Endodermal cell (in vitro differentiated cells): ENCODE measurements at places on chromosomes 6 and 20. TPM values are rescaled to one million over a fixed set of nuclear protein-coding genes. Genes with fewer than 3 reads are reported as not detected.

DNA sequence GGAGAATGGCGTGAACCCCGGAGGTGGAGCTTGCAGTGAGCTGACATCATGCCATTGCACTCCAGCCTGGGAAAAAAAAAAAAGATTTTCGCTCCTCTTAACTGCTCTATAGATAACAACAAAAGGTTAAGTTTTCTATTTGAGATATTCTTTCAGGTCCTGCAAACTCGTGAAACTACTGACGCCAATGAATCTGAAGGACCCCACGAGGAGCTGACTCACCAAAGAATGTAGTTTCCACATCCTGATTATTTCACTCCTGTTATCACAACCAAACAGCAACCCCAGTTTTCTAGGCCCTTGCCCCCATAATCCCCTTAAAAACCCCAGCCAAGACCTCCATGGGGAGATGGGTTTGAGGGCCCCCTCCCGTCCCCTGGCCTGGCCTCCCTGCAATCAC is 58.7 kb downstream of the OTOR start:
- DNase-seq = peak; percentile 53

DNA sequence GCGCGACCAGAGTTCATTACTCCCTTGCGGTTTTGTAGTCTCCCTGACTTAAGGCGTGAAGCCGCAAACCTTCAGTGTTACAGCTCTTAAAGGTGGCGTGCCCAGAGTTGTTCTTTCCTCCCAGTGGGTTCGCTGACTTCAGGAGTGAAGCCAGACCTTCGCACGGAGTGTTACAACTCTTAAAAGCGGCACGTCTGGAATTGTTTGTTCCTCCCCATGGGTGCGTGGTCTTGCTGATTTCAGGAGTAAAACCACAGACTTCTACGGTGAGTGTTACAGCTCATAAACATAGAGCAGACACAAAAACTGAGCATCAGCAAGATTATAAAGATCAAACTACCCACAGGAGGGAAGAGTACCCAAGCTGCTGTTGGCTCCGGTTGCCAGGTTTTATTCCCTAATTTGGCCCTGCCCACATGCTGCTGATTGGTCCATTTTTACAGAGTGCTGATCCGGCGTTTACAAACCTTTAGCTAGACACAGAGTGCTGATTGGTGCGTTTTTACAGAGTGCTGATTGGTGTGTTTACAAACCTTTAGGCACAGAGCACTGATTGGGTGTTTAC is 10.4 kb downstream of the TMEM14C start:
- DNase-seq = no peak

Gene HLA-DRA
- 0.27 TPM in 1 of 3 replicates, not detected in the others for total RNA-seq

GRCh38 chr6:108961985-108962384 is 113.8 kb downstream of the ARMC2 start:
- DNase-seq = no peak

Gene PGBD1
- total RNA-seq = 8.4 to 10.8 TPM (median 10.0 TPM) in 3 replicates

Gene RBM39
- total RNA-seq = 257 to 287 TPM (median 276 TPM) in 3 replicates

Gene BEND6
- total RNA-seq = 0.70 to 1.3 TPM (median 0.95 TPM) in 3 replicates

DNA sequence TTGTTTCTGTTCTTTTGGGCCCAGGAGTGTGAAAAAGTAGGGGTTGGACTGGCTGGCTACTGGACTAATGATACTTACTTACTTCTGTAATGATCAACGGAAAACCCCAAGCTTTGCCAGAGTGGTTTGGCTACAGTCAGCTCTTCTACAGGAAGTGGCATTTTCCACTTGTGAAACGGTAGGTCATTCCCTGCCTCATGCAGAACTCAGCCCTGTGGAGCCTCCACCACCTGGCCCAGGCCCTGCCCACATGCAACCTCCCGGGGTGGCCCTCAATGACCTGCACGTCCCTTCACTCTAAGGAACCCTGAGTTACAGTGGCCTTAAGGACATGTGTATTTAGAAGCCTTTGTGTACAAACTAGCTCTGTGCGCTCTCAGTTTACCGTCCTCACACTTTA is 140.4 kb downstream of the DTNBP1 start:
- DNase-seq = peak; percentile 60

Gene PRDM13
- total RNA-seq = not detected in 3 replicates

Gene SMAP1
- total RNA-seq = 49.4 to 94.3 TPM (median 51.4 TPM) in 3 replicates

DNA sequence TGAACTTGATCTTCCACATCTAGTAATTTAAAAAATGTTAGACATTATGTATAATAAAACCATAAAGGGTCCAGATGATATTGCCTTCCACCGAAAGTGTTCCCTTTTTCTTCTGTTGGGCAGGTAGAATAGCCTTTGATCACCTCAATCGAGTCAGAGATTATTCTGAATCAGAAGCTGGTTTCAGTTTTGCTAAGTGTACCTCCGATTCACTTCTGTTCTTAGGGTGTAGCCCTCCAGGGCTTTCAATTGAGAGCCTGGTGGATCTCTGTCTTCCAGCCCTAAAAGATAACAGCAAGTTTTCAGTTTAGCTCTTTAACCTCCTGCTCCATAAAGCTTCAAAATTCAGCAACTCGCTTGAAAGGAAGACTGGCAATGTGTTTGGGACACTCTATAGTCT is 21.1 kb upstream of the AIG1 start:
- DNase-seq = no peak

Gene SLC13A3
- 7.7 to 9.0 TPM (median 8.9 TPM) in 3 replicates for total RNA-seq

GRCh38 chr6:37492991-37493660 is 6.6 kb downstream of the CCDC167 start:
- DNase-seq = no peak

Gene GDAP1L1
- not detected in 3 replicates for total RNA-seq

DNA sequence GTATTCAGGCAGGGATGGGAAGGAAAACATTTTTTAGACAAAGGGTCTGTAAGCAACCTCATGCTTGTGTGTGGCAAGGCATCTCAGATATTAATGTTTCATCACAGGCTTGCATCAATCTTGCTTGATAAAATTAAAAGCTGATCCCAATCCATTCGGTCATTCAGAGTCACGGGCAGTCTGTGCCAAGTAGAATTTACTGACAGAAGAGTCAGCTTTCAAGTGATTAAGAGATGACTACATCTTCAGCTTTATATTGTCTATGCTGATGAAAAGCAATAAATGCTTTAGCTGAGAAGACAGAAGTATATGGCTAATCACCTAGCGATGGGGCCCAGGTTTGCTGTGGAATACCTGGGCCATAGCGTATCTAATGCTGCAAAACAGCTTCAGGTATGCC is 3.5 kb downstream of the PLEKHG1 start:
- no peak for DNase-seq

DNA sequence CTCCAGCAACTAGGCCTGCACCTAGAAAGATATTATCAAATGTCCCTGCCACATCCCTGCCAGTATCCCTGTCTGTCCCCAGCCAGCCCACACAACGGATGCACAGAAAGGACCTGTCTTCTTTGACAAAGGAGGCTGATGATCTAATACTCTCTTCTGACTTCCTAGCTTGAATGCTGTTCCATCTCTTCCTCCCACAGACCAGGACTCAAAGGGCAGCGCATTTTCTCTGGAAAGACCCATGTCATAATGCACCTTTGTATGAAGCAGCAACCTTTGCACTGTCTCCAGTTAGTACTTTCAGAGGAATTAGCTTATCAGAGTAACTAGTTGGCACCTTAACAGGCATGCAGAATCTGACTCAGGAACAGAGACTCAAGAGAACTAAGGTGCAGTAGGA is 53.3 kb upstream of the TAF8 start:
- DNase-seq = no peak

Gene SLC22A2
- total RNA-seq = 0.88 to 1.1 TPM (median 1.00 TPM) in 3 replicates

DNA sequence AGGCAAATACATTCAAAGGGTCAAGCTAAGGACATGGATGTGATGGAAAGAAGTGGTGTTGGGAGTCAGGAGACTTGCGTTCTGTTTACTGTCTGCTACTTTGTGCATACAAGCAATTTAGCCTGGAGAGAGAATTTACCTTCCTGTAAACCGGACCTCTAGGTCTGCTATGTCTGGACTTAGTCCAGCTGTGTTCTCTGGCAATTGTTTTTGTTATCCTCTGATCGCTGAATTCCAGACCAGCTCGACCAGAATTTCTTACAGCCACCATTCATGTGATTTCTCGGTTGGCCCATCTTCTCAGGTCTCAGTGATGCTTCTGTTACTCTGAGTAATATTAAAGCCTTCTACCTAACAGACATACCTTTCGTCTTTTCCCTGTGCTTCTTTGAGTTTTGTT is 75.2 kb downstream of the LRRC1 start:
- no peak for DNase-seq

DNA sequence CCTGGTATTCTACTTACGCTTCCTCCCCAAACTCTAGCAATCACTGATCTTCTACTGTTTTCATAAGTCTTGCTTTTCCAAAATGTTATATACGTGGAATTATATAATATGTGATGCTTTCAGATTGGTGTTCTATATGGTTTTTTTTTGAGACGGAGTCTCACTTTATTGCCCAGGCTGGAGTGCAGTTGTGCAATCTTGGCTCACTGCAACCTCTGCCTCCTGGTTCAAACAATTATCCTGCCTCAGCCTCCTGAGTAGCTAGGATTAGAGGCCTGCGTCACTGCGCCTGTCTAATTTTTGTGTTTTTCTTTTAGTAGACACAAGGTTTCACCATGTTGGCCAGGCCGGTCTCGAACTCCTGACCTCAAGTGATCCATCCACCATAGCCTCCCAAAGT is 10.9 kb upstream of the FAM83D start:
- DNase-seq = no peak

DNA sequence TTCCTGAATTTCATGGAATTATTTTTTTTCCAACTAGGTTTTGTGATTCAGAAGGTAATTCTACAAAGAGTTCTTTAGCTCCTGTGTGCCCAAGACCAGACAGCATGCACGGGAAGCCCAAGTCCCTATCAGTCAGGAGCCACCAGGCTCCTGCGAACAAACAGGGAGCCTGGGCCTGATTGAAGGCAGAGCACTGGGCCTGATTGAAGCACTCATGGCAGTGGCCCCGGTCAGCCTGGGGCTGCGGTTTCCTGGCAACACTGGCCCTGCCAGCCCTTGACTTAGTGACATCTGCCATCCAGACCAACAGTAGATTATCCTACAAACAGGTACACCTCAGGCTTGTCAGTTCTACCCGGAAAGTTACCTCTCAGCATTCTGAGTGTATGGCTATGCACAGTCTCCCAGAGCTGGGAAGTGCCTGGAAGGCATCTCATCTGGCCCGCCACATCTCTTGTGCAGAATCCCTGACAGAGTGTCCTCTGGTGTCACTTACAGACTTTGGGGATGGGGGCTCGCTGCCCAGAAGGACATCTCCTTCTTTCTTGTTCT is 133.8 kb downstream of the VEGFA start:
- DNase-seq = no peak

GRCh38 chr6:154156135-154156896 is 117.3 kb downstream of the OPRM1 start:
- DNase-seq = peak; percentile 87

Gene AMD1
- 34.4 to 75.4 TPM (median 71.8 TPM) in 3 replicates for total RNA-seq

GRCh38 chr20:23086056-23086566 is at the start of gene CD93:
Gene CD93, minus strand, starts transcription at chr20:23086324. Its CDS starts 132 bp downstream, at chr20:23086192.
- no peak for DNase-seq

Gene GNRH2
- total RNA-seq = 0.72 TPM in 1 of 3 replicates, not detected in the others

DNA sequence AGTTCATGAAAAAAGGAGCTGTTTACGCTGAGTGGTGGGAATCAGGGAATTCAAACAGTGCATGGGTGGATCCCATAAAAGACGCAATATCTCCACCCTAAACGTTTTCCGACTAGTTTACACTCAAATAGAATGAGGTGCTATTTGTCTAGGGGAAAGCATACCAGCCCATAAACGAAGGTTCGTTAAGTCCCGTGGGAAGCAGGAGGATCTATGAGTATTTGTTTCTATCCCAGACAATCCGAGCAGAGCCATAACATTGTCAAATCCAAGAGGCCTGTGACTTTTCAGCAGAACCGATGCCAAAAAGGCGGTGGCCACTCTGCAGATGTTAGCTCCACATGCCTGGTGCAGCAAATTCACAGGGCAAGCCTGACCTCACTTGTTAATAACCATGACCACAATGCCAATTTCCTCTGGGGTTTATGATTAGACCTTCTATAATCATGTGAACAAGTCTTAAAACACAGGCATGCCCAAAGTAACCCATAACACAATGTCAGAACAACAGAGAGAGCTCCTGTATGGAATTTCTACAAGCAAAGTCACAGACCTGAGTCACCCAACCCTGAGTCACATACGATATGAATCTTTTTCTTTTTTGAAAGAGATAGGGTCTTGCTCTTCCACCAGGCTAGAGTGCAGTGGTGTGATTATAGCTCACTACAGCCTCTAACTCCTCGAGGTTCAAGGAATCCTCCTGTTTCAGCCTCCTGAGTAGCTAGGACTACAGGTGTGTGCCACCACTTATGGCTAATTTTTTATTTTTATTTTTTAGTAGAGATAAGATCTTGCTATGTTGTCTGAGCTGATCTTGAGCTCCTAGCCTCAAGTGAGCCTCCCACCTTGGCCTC is 123.3 kb downstream of the KIF13A start:
- DNase-seq = no peak

DNA sequence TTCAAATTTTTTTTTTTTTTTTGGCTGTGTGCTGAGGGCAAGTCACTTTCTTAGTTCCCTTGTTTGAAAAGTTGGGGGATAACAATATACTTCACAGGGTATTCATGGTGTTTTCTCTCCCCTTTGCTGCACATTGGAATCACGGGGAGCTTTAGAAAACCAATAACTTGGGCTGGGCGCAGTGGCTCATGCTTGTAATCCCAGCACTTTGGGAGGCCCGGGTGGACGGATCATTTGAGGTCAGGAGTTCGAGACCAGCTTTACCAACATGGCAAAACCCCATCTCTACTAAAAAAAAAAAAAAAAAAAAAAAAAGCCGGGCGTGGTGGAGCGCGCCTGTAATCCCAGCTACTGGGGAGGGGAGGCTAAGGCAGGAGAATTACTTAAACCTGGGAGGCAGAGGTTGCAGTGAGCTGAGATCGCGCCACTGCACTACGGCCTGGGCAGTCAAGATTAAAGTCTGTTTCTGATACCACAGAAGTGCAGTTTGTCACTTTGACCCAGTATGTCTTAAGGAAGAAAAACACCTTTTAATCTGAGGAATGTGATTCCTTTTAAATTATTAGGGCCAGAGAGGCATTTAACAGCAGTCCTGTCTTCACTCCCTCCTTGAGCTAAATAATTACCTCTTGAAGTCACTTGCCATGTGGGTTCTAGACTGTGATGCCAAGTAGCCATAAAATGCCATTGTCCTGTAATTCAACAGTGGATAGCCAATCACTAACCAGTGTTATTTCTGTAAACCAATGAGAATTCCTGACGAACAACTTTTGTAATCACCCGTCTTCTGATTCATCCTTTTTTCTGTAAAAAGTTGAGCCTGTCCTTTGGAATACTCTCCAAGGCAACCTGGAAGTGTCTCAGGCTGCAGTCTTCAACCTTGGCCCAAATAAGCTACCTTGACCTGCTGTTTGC is 16.1 kb downstream of the SRSF3 start:
- no peak for DNase-seq

GRCh38 chr20:48403167-48403761 is 424.5 kb downstream of the PREX1 start:
- DNase-seq = no peak

GRCh38 chr6:82381278-82381677 is 17.7 kb downstream of the TPBG start:
- DNase-seq = no peak

- DNase-seq = no peak
Measured at GRCh38 chr6:120606743-120607142, 727.5 kb downstream of the TBC1D32 start.

Gene SAMD10
- 3.2 to 7.2 TPM (median 5.6 TPM) in 3 replicates for total RNA-seq
